ENCODE measurements at places on chromosomes 1 and 21.

DNA sequence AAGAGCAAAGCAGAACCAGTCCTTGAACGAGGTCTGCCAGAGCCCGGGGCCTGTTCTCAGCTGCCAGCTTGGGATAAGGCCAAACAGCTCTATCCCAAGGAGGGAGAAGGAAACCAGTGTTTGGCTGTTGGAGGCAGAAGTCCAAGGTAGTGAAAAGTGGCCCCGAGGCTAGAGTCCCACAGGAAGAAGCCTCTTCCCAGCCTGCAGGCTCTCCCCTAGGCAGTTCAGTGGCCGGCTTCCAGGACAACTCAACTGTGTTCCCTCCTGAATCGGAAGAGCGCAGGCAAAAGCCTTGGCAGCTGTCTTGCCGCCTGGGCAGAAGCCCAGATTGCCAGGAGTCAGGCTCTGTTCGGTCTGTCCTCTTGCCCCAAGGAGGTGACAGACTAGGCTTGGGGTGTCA lies 19.3 kb downstream of the QSOX1 start:
- no peak for DNase-seq

DNA sequence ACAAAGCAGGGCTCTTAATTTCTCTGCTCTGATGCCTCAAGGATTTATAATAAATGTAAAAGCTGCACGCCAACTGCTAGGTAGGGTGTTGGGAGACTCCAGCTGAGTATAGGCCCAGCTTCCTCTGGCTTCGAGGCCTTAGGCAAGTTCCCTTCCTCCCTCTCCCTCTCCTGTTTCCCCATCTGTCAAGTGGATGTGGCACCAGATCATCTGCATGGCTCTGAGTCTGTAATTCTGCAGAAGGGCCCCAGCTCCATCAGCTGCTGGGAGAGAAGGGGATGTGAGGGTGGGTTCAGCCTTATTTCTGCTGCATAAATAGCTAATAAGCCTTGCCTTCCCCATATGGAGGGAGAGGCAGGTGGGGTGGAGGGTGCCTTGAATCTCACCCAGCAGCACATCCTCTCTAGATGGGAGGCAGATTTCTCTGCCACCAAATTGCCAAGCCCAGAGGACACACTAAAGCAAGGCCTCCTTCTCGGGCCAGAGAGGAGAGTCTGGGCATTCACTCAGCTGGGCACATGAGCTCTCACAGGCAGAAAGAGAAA lies 3.8 kb downstream of the TRIM62 start:
- DNase-seq, result no peak

GRCh38 chr1:18560692-18561091 lies 70.0 kb upstream of the PAX7 start:
- no peak for DNase-seq

- peak; percentile 63 for DNase-seq
These were observed 613 bp downstream of the ZFYVE9 start for GRCh38 chr1:52142220-52143183.

DNA sequence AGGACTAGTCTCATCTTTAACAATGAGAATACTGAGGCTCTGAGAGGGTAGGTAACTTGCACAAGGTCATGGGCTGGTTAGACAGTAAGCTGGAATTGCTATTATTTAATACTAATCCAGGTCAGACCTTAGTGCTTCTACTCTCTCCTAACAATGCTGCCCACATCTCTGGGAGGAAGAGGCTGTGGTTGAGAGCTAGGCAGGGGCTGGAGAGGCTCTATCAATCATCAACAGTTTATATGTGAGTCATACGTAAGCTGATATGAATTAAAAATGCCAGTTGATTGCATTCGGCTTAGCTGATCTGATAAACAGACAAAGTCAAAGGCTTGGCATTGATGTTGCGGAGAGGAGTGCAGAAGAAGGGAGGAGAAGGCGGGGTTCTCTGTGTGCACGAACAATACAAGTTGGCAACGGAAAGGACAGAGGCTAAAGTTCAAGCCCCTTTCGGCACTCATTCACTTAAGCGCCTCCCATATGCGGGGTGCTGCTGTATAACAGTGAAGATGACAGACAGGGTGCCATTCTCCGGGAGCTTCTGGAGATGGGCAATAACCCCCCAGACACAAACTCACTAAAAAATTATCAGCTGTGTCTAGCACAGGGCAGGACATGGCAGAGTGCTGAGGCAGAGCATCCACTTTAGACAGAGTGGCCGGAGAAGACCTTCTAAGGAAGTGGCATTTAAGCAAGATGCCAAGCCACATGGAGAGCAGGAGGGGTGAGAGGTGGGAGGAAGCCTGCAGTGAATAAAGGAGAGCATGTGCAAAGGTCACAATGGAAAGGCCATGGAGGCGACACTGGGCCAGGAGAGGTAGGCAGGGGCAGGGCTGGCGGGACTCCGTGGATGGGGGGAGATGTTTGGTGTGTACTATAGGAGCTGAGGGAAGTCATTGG lies 195.2 kb downstream of the ZSCAN20 start:
- DNase-seq, result no peak

DNA sequence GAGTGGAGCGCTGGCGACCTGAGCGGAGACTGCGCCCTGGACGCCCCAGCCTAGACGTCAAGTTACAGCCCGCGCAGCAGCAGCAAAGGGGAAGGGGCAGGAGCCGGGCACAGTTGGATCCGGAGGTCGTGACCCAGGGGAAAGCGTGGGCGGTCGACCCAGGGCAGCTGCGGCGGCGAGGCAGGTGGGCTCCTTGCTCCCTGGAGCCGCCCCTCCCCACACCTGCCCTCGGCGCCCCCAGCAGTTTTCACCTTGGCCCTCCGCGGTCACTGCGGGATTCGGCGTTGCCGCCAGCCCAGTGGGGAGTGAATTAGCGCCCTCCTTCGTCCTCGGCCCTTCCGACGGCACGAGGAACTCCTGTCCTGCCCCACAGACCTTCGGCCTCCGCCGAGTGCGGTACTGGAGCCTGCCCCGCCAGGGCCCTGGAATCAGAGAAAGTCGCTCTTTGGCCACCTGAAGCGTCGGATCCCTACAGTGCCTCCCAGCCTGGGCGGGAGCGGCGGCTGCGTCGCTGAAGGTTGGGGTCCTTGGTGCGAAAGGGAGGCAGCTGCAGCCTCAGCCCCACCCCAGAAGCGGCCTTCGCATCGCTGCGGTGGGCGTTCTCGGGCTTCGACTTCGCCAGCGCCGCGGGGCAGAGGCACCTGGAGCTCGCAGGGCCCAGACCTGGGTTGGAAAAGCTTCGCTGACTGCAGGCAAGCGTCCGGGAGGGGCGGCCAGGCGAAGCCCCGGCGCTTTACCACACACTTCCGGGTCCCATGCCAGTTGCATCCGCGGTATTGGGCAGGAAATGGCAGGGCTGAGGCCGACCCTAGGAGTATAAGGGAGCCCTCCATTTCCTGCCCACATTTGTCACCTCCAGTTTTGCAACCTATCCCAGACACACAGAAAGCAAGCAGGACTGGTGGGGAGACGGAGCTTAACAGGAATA lies 4.2 kb downstream of the TFAP2E start:
- peak; percentile 44 for DNase-seq

DNA sequence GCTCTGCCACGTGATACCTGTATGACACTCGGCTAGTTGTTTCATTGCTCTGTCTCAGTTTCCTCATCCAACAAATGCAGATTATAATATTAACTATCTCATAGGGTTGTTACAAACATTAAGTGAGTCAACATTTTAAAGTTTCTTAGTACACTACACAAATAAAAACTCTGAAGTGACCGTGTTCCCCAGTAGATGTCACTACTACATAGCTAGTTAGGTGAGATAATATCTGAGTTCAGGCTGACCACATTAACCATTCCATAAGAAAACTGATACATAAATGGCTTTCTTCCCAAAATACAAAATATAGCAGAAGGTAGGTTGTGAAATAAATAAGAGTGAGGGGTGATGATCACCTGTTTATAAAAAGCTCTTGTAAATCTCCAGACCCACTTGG lies 214.1 kb downstream of the NUF2 start:
- DNase-seq, result peak; percentile 21

- DNase-seq, result no peak
These were observed 52.4 kb upstream of the FMO3 start for GRCh38 chr1:171038284-171038683.

DNA sequence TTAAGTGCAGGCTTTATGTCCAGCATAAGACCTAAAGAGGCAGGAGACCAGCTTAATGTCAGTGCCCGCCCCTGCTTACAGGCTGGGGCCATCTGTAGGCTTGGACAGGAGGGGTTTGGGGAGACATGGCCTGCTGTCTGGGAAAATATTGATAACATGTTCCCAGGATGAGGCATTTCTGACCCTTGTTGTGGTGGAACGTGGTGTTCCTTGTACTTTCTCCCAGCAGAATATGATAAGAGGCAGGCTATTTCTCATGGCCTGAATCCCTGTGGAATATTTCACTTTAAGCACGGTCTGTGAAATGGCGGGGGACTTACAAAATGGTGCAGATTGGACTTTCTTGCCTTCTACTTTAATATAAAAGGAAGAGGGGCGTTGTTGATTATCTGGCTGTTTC lies 41.9 kb upstream of the PLA2G5 start:
- no peak for DNase-seq

- no peak for DNase-seq
These were observed 8.3 kb downstream of the SDE2 start for GRCh38 chr1:225990705-225991464.
